A673 (cell line): ENCODE measurements at places on chromosomes 6 and 20.

DNA sequence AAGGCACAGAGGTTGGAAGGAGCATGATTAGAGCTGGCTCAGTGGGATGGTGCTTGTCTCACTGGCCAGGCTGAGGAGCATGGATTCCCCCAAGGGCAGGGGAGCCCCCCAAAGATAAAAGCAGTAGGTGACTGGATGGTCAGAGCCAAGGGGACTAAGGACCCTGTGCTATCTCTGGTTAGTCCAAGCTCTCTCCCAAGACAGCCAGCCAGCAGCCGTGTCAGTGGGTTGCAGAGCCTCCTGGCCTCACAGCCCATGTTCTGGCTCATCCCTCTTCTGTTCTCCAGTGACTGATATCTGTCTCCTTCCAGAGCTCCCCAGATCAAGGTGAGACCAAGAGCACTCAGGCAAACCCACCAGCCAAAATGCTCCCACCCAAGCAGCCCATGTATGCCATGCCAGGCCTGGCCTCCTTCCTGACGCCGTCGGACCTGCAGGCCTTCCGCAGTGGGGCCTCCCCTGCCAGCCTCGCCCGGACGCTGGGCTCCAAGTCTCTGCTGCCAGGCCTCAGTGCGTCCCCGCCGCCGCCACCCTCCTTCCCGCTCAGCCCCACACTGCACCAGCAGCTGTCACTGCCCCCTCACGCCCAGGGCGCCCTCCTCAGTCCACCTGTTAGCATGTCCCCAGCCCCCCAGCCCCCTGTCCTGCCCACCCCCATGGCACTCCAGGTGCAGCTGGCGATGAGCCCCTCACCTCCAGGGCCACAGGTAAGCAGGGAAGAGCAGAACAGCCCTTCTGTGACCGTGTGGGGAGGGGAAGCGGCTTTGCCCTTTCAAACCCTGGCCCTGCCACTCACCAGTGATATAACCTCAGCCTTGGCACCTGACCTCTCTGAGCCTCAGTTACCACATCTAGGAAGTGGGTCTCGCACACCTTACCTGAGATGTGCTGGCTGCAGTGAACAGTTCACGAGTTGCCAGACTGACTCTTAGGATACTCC is 121.3 kb downstream of the JPH2 start:
- DNase-seq, result no peak

DNA sequence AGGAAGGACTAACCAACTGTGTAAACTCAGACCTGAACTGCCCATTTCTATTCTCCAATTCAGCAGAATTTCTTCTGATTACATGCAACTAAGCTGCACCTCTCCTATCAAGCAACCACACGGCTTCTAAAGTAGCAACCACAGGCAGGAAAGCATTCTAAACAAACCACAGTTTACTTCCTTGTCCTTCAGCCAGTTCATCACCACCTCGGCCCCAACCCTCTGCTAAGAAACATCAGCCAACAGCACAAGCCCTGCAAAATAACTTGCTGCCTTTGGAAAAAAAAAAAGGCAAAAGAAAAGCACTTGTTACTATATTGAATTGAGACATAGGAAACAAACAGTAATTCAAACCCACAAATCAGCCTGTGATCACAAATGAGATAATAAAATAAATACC is 140.3 kb downstream of the NFATC2 start:
- no peak for DNase-seq

GRCh38 chr6:156886409-156886808 is 109.2 kb downstream of the ARID1B start:
- no peak for DNase-seq

GRCh38 chr6:29680904-29681303 is at the start of gene ZFP57:
TSS of gene ZFP57 (minus strand) at chr6:29681152. CDS start at chr6:29677003, 4,149 bp downstream.
- DNase-seq, result no peak

- peak; percentile 6 for DNase-seq
These were observed 122.9 kb upstream of the MMS22L start for GRCh38 chr6:97405818-97406409.

GRCh38 chr6:119637768-119638167 is 288.2 kb upstream of the MAN1A1 start:
- no peak for DNase-seq

- DNase-seq, result no peak
These were observed 205.5 kb downstream of the MMUT start for GRCh38 chr6:49257549-49257948.

DNA sequence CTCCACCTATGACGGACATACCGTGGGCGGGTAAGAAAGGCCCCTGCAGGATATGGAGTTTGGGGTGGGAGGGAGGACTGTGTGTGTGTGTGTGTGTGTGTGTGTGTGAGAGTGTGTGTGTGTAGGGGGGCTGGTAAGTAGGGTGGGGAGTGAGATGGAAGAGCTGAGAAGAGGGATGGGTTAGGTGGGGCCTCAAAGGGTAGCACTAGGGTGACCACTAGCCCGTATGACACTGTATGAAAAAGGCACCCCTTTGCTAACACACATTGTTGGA is 7.1 kb downstream of the DDR1 start:
- no peak for DNase-seq

DNA sequence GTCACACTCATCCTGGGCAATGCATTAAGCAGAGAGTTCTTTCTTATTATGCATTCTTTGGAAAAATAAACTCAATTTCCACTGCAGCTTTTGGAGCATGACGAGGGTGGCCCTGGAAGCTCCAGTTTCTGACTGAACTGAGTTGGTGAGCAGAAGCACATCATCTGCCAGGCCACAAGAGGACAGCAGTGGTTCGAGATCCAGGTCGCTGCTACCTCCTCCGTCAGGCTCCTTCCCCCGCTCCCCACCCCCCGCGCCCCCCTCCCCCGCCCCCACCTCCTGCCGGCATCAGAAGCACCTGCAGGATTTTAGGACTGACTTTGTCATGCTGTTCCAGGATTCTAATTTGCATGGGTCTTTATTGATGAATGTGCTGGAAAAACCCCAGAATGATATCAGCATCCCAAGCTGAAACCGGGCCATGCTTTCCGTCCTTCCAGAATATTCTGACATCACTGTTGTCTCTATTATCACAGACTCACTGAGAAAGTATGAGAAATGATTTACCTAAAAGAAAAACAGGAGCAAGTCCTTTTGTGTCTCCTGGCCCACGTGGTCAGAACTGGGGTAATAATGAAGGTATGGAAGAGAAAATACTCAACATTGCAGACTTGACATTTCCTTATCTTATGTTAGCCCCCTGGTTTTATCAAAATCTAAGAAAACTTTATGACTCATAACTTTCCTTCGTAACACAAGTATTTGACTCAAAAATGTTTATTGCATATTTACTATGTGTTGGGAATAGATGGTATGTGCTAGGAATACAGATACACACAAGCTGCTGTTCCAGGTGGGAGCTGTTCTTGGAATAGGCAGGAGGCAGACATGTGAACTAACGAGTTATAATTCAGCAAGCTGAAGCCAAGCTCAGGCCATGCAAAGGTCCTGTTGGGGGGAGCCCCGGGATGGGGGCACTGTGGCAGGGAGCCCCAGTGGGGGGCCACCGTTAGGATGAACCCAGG is 220.2 kb upstream of the EXOC2 start:
- DNase-seq, result no peak

DNA sequence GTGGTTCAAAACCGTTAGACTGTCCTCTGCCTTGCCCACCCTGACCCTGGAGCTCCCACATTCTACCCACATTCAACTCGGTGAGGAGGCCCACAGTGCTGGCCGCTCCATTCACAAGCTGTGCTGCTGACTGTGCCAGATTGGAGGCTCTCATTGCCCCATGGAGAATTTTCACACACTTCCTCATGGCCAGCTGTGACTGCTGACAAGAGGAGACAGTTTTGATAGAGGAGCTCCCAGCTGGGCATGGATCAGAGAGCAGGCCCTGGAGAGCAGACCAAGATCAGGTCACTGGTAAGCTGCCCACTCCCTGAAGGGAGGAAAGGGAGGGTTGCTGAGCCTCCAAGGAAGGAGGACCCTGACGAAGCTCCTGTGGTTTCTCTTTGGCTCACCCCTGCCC is 246.1 kb upstream of the RIN2 start:
- no peak for DNase-seq

DNA sequence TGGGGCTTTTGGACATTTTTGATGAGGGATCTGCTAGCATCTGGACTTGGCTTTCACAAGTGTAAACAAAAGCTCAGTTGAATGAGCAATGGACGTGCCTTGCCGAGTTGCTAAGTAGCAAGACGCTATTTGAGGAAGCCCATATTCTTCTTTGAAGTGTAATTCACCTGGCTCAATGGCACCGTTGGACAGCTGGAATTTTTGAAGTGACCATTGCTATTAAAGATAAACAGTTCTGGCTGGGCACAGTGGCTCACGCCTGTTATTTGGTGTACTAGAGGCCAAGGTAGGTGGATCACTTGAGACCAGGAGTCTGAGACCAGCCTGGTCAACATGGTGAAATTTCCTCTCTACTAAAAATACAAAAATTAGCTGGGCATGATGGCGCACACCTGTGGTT is 88.8 kb upstream of the SOX4 start:
- no peak for DNase-seq

- DNase-seq, result peak; percentile 68
These were observed 32.6 kb upstream of the PHACTR3 start for GRCh38 chr20:59571551-59572314.

DNA sequence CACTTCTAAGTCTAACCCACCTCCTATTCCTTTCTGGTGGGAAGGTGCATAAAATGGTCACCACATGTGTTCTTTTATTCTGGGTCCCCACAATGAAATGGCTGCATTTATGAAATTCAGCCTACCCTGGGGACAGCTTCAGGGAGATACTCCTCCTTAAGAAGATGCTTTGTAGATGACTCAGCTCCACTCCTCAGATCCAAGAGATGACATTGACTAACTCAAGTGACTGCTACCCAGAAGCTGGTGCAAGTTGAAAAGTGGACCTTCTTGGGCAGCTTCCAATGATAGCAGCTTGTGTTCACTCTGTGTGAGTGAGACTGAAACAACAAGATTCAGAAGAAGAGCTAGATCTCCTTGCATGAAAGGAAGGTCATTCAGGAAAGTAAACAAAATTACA is 113.4 kb downstream of the SCP2D1 start:
- no peak for DNase-seq

GRCh38 chr6:155544677-155545076 is 89.0 kb upstream of the NOX3 start:
- DNase-seq, result no peak

DNA sequence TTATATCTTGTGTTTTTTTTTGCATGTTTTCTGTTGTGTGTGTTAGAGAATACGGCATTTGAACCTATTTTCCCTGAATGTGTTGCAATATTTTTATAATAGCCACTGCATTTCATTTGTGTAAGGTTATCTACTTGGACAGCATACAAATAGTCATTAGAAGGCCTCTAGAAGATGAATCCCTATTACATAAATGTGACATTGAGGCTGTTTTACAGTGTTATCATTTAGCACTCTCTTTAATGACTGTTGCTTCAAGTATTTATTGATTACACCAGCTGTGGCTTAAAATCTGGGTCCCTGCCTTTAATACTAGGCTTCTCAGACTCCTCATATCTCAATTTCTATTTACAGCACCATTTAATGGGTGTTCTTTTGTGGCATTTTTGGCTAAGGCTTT is 465.8 kb downstream of the FRK start:
- no peak for DNase-seq

- no peak for DNase-seq
These were observed 121.9 kb upstream of the CD93 start for GRCh38 chr20:23207826-23208540.

GRCh38 chr20:56989516-56989915 is 276.9 kb downstream of the BMP7 start:
- DNase-seq, result no peak

GRCh38 chr6:36244641-36245280 is 25.1 kb upstream of the PNPLA1 start:
- DNase-seq, result no peak

GRCh38 chr6:111603040-111603439 is 2.6 kb downstream of the TRAF3IP2 start:
- no peak for DNase-seq

GRCh38 chr20:1469306-1469905 is 2.8 kb upstream of the NSFL1C start:
- no peak for DNase-seq

DNA sequence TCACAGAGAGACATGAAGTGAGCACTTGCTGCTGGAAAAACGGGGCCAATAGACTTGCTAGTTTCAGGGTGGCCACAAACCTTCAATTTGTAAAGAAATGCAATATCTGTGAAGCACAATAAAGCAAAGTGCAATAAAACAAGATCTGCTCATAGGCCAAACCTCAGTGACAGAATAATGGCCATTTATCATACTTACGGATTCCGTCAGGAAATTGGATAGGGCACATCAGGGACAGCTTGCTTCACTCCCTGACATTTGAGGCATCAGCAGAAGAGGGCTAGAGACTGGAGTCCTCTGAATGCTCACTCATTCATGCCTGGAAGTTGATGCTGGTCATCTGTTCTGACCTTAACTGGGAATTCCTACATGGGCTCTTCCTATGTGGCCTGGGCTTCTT is 165.5 kb upstream of the OPRM1 start:
- peak; percentile 13 for DNase-seq

DNA sequence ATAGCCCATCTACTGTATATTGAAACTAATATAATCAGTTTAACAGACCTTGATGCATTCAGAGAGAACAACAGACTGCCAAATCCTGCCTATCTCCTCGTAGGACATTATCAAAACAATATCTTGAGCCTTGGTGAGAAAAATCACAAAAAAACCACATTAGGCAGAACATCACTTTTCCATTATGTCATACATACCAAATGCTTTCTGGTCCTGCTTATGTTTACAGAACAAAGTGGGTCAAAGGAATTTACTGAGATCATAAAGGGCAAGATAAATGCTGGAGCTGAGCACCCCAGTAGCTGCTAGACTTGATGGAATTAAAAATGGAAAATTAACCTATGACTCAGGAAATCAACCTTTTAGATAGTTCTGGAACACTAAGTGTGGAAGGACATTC is 195.3 kb upstream of the KCNK16 start:
- no peak for DNase-seq

- no peak for DNase-seq
These were observed 3.2 kb downstream of the FOXC1 start for GRCh38 chr6:1612974-1613306.

- DNase-seq, result no peak
These were observed 9.5 kb upstream of the NR2E1 start for GRCh38 chr6:108156180-108156937.
